Endothelial cell (in vitro differentiated cells): ENCODE measurements at places on chromosomes 16 and 17. TPM values are rescaled to one million over a fixed set of nuclear protein-coding genes. Genes with fewer than 3 reads are reported as not detected.

DNA sequence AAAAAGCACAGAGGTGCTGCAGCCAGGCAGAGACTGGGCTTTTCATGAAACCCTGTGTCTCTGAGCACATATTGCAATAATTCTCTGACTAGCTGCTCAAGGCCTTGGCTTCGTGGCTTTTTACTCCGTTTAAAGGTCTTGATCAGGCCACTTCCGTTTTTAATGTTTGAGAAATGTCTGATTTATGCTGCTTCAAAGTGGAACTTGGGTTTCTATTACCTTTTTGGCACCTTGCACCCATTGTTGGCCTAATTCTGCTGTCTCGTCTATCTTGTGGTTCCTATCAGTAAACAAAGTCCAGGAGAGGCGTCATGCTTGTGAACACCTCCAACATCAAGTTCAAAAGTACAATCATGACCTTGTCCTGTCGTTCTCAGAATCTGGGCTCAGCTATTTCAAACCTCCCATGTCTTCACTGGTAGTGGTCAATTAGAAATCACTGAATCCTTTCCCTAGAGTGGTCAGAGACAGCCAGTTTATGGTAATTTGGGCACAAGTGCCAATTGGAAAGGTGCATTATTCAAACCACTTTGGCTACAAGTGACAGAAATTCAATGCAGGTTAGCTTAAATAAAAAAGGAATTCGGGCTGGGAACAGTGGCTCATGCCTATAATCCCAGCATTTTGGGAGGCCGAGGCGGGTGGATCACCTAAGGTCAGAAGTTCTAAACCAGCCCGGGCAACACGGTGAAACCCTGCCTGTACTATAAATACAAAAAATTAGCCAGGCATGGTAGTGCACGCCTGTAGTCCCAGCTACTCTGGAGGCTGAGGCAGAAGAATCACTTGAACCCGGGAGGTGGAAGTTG is 33.3 kb upstream of the METTL9 start:
- no peak overlapping the region for H3K27ac ChIP-seq
- no peaks in the 10 kb centered on the region for H3K4me1 ChIP-seq
- peaks cover 3% of the 10 kb centered on the region for H3K27me3 ChIP-seq
- no peak overlapping the region for H3K4me3 ChIP-seq

- no peak overlapping the region for H3K27ac ChIP-seq
- peaks cover 5% of the 10 kb centered on the region for H3K27me3 ChIP-seq
- peaks cover 8% of the 10 kb centered on the region for H3K36me3 ChIP-seq
- peaks cover 12% of the 10 kb centered on the region for H3K4me1 ChIP-seq
- no peak for DNase-seq
Observed at GRCh38 chr16:27701381-27701780, 151.4 kb downstream of the KATNIP start.

DNA sequence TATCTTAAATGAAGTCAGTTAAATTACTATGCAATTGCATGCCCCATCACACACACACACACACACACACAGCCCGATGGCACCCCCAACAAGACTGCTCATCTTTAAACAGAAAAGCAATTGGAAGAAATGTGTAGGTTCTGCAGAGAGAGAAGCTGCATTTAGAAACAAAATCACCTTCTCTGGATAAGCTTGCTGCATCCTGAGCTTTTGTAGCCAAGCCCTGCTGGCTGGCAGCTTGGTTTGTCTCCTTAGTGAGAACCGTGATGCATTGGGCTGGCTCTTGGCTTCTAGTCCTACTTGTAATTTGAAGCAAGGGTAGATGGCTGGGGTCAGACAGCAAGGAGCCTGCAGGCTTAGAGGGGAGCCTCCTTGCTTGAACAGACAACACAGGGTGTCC is 153.8 kb downstream of the SOX9 start:
- no peaks in the 10 kb centered on the region for H3K4me1 ChIP-seq
- H3K4me3 ChIP-seq: no peak overlapping the region
- DNase-seq: no peak

DNA sequence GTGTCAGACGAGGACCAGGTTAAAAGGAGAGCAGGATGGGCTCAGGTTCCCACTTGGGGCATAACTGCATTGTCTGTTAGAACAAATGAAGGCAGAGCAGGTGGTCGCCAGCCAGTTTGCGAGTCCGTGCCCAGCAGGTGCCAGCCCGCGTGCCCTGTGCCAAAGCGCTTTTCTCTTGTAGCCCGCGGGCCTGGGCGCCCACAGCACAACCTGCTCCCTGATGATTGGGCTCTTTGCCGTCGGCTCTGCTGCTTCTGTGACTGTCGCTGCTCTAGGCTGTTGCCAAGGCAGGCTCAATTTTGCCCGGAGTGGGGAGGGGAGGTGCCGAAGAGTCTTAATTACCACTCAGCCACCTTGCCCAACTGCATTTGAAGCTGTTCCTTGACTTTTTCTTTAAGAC is 21.1 kb downstream of the KNOP1 start:
- H3K4me3 ChIP-seq: no peak overlapping the region
- H3K27me3 ChIP-seq: no peaks in the 10 kb centered on the region
- peak overlapping the region; percentile 30 for H3K27ac ChIP-seq
- peaks cover 22% of the 10 kb centered on the region for H3K36me3 ChIP-seq

DNA sequence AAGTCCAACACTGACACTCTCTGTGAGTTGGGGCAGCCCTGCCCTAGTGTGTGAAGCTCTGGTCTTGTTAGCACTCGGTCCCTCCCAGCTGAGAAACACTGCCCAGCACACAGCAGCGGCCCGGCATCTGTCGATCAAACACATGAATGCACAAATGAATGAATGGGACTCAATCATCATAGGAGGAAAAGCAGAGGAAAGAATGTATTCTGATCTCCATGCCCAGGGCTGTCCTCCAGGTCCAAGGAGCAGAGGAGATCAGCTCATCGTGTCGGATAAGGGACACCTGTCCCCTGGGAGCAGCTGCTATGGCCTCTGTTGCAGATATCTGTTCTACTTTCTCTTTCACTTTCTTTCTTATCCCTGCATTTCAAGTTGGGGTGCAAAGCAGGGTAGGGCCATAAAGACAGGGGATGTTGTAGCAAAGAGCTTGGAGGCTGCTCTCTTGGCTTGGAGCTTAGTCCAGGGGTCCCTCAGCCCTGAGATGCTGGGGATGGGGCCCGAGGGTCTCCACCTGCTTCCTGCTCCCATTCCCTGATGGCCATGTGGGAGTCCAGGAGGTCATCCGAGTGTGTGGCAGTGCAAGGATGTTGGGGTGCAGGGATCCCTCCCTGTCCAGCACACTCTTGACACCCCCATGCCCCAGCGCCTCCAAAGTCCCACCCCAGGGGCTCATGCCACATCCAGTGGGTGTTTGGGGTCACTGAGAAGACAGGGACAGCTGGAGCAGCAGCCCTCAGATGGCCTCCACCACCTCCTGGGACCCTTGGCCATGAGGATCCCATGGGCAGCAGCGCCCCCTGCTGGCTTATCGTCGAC is 88.2 kb downstream of the IRF8 start:
- H3K4me1 ChIP-seq: no peaks in the 10 kb centered on the region
- H3K4me3 ChIP-seq: no peak overlapping the region
- H3K27ac ChIP-seq: peak overlapping the region; percentile 55
- H3K36me3 ChIP-seq: no peaks in the 10 kb centered on the region
- peaks cover 7% of the 10 kb centered on the region for H3K27me3 ChIP-seq

GRCh38 chr16:64339052-64339770 is 782.7 kb downstream of the CDH11 start:
- H3K36me3 ChIP-seq: no peaks in the 10 kb centered on the region
- H3K27ac ChIP-seq: no peak overlapping the region
- no peak overlapping the region for H3K4me3 ChIP-seq
- H3K4me1 ChIP-seq: peaks cover 6% of the 10 kb centered on the region

- H3K36me3 ChIP-seq: peaks cover 12% of the 10 kb centered on the region
- H3K27me3 ChIP-seq: peaks cover 4% of the 10 kb centered on the region
- H3K4me1 ChIP-seq: no peaks in the 10 kb centered on the region
- no peak for DNase-seq
- no peak overlapping the region for H3K27ac ChIP-seq
Observed at GRCh38 chr17:19904924-19905323, 37.2 kb upstream of the ULK2 start.

- H3K27ac ChIP-seq: no peak overlapping the region
- H3K27me3 ChIP-seq: peaks cover 3% of the 10 kb centered on the region
- peaks cover 4% of the 10 kb centered on the region for H3K36me3 ChIP-seq
- no peak overlapping the region for H3K4me3 ChIP-seq
- DNase-seq: no peak
Observed at GRCh38 chr16:7408700-7409365, 76.2 kb downstream of the RBFOX1 start.

DNA sequence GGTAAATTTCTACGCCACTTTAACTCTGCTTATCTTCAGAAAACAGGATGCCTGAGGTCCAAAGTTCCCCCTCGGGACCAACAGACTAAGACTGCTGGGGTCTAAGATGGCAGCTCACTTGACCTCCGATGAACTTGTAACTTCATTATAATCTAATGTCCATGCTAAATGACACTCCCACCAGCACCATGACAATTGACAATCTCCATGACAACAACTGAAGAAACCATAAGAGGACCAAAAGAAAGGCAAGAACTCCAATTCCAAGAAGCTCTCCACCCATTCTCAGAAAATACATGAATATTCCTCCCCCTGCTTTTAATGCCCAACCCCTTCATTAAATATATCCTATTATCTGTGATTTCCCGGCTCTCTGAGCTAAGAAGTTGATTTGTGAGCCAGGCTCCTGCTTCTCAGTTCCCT is 7.5 kb downstream of the CCL4 start:
- no peaks in the 10 kb centered on the region for H3K36me3 ChIP-seq
- H3K27ac ChIP-seq: no peak overlapping the region
- H3K4me3 ChIP-seq: no peak overlapping the region
- H3K27me3 ChIP-seq: no peaks in the 10 kb centered on the region
- H3K4me1 ChIP-seq: no peaks in the 10 kb centered on the region
- no peak for DNase-seq

- H3K4me3 ChIP-seq: no peak overlapping the region
- no peak for DNase-seq
- no peaks in the 10 kb centered on the region for H3K27me3 ChIP-seq
- H3K4me1 ChIP-seq: no peaks in the 10 kb centered on the region
Observed at GRCh38 chr16:72349719-72350118, 177.8 kb upstream of the PMFBP1 start.

The LLGL2 gene
- 34.4 TPM for total RNA-seq

The MYL11 gene
- 0.85 TPM for total RNA-seq

The HAP1 gene
- 18.1 TPM for total RNA-seq
